Aorta (tissue), 5 donors: ENCODE measurements at places on chromosomes 5 and 9.

DNA sequence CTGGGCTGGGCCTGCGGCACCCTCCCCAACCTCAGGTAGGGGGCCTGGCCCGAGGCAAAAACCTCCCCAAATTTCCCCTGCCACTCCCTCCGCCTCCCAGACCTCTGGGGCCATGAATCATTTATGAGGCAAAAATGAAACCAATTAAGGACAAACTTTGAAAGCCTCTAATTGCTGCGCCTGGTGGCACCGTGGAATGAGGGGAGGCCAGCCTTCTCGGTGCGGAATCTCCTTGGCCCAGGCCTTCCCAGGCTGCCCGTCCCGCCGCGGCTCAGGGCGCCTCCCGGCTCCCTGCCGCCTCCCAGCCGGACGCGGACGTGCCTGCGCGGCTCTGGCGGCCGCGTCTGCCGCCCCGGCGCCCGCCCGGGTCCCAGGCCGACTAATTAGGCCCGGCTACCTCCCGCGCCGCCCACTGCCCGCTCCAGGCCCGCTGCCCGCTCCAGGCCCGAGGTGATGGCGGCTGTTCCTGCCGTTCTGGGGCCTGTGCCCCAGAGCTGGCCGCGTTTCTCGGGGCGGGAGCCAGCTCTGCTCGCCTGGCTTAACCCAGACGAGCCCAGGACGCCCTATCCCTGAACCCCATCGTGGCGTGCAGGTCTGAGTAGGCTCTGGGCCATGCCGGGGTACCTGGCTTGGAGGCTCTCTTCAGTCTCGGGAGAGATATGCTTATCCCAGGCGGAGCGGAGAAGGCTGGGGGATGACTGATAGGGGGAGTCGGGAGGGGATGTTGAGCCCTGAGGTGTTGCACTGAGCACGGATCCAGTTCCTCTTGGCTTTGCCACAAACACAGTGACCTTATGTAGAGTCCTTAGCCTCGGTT, 20.1 kb downstream of the CXXC5 start:
- no peaks in the 10 kb centered on the region for H3K27me3 ChIP-seq
- no peaks in the 10 kb centered on the region for H3K36me3 ChIP-seq
- no peak overlapping the region for H3K4me3 ChIP-seq
- DNase-seq, result no peak

GRCh38 chr5:181043285-181044092, 3.4 kb downstream of the BTNL9 start:
- H3K27ac ChIP-seq, result no peak overlapping the region
- no peaks in the 10 kb centered on the region for H3K4me1 ChIP-seq
- no peaks in the 10 kb centered on the region for H3K27me3 ChIP-seq
- H3K36me3 ChIP-seq, result no peaks in the 10 kb centered on the region
- DNase-seq, result no peak

DNA sequence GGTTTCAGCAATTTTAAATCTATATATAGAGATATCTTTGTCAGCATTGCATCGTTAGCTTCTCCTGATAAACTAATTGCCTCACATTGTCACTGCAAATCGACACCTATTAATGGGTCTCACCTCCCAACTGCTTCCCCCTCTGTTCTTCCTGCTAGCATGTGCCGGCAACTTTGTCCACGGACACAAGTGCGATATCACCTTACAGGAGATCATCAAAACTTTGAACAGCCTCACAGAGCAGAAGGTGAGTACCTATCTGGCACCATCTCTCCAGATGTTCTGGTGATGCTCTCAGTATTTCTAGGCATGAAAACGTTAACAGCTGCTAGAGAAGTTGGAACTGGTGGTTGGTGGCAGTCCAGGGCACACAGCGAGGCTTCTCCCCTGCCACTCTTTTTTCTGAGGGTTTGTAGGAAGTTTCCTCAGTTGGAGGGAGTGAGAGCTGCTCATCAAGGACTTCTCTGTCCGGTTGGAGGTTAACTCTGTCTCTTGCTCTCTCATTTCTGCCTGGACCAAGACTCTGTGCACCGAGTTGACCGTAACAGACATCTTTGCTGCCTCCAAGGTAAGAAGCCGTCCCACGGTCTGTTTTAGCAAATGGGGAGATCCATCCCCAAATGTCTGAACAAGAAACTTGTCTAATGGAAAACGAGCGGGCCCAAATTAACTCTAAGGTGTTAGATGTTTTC, at the start of gene IL4:
IL4 (plus strand) TSS at position 51 of the 692 bp plus-strand sequence; CDS start at position 113, 62 bp downstream.
- no peak within 1 kb of the TSS for H3K4me3 ChIP-seq
- H3K27ac ChIP-seq, result peak within 1 kb of the TSS; percentile 89
- no peaks in the 10 kb centered on the region for H3K36me3 ChIP-seq
- H3K4me1 ChIP-seq, result no peaks in the 10 kb centered on the region
- no peak for DNase-seq
- H3K27me3 ChIP-seq, result no peaks in the 10 kb centered on the region

- H3K4me1 ChIP-seq, result no peaks in the 10 kb centered on the region
- H3K27ac ChIP-seq, result no peak overlapping the region
- no peaks in the 10 kb centered on the region for H3K36me3 ChIP-seq
- H3K27me3 ChIP-seq, result no peaks in the 10 kb centered on the region
- no peak overlapping the region for H3K4me3 ChIP-seq
Observed at GRCh38 chr5:79560771-79561524, 47.0 kb upstream of the HOMER1 start.

DNA sequence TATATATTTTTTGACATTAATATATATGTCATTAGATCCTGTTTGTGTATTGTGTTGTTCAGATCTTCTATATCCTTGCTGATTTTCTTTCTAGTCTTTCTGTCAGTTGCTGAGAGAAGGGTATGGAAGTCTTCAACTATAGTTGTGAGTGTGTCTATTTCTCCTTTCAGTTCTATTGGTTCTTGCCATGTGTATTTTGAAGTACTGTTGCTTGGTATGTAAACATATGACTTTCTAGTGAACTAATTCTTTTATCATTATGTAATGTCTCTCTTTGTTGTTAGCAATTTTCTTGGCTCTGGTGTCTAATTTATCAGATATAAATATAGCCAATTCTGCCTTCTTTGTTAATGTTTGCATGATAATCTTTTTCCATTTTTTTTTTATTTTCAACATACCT, 84.3 kb upstream of the CAST start:
- H3K27ac ChIP-seq, result no peak overlapping the region
- no peaks in the 10 kb centered on the region for H3K36me3 ChIP-seq
- DNase-seq, result no peak
- no peak overlapping the region for H3K4me3 ChIP-seq
- no peaks in the 10 kb centered on the region for H3K4me1 ChIP-seq

DNA sequence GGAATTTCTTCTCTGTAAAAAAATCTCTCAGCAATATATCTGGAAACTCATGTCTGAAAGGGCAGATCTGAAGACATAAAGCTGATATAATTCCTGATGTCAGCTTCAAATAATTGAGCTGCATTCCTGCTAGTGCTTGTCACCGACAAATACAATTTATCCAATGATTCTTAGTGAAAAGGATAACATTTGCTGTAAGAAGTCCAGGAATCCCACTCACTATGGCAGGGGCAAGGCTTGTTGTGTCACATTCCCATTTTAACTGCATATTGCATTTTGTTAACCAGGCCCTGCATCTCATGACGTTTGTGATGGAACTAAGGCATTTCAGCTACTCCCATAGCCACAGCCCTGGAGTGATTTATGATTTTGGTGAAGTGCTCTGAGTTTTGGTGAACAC, 160.1 kb upstream of the DAB2 start:
- no peak overlapping the region for H3K4me3 ChIP-seq
- H3K27me3 ChIP-seq, result no peaks in the 10 kb centered on the region
- DNase-seq, result no peak
- H3K36me3 ChIP-seq, result no peaks in the 10 kb centered on the region

DNA sequence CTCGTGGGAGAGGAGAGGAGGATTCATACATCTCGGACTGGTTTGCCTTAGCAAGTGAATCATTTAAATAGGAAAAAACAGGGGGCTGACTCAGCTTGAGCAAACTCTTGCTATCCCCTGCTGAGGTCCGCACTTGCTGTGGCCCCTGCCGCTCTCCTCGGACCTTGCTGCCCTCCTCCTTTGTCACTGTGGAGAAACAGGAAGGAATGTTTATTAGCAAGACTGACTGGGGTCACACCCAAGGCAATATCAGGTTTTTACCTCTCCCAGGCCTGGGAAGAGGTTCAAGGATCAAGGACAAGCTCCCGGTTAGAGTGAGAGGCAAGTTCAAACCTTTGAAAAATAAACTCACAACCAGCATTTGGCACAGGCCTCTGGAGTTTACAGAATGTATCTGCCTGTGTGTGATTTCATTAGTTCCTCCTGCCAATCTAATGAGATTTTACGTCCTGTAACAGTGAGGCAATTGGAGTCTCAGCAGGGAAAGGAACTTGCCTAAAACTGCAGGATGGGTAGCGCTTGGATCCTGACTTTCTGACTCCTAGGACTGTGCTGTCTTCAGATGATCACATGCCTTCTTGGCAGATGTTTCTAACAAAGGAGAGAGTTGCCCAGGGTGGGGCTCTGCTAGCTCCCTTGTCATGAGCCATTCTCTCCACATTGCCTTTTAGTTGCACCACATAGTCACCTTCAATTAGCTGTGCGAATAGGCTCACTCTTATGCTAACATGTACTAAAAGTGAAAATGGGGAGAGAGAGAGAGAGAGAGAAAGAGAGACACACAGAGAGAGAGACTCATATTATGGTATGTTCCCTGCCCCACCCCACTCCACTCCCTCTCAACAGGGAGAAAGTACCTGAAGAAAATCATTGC, 108.6 kb upstream of the CDKN2B start:
- DNase-seq, result no peak
- H3K4me3 ChIP-seq, result no peak overlapping the region
- H3K36me3 ChIP-seq, result no peaks in the 10 kb centered on the region
- H3K4me1 ChIP-seq, result no peaks in the 10 kb centered on the region

GRCh38 chr5:103117471-103117991, 2.4 kb downstream of the GIN1 start:
- no peak for DNase-seq
- H3K4me3 ChIP-seq, result no peak overlapping the region
- H3K4me1 ChIP-seq, result peaks cover 2% of the 10 kb centered on the region
- H3K36me3 ChIP-seq, result no peaks in the 10 kb centered on the region

DNA sequence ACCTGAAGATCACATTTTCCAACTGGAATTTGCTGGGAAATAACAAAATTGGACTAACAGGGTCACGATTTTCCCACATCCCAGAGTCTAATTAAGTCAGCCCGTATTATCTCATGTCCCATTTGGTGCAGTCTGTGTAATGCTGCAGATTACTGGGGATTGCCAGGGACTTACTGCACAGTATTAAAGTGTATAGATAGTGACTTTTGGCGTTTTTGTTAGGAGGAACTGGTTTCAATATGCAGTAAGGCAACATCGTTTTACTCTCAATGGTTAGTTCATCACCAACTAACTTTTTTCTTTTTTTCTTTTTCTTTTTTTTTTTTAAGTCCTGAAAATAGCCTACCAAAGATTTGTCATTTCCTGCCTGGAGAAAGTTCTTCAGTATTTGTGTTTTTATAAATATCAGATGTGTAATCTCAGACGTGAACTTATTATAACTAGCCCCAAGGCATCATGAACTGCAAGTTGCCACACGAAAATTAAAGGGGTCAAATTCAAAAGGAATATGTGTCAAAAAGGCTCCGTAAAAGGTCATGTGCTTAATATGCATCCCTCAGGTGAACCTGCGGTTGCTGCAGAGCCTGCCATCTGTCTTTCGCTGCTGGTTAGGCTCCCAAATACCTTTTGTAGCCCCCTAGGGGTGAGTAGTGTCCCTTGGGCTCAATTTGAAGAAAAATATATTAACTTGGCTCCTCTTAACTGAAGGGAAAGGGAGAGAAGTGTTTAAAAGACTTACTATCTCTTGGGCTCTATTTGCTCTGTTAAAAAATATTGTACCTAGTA, 176.7 kb upstream of the ADAMTSL1 start:
- peak overlapping the region; percentile 32 for H3K4me3 ChIP-seq
- peaks cover 2% of the 10 kb centered on the region for H3K4me1 ChIP-seq
- no peaks in the 10 kb centered on the region for H3K27me3 ChIP-seq
- no peak overlapping the region for H3K27ac ChIP-seq
- DNase-seq, result no peak
- H3K36me3 ChIP-seq, result no peaks in the 10 kb centered on the region

GRCh38 chr5:154740957-154741356, 14.2 kb upstream of the LARP1 start:
- no peaks in the 10 kb centered on the region for H3K36me3 ChIP-seq
- DNase-seq, result peak; percentile 58
- H3K4me3 ChIP-seq, result no peak overlapping the region
- H3K4me1 ChIP-seq, result no peaks in the 10 kb centered on the region
- no peak overlapping the region for H3K27ac ChIP-seq

DNA sequence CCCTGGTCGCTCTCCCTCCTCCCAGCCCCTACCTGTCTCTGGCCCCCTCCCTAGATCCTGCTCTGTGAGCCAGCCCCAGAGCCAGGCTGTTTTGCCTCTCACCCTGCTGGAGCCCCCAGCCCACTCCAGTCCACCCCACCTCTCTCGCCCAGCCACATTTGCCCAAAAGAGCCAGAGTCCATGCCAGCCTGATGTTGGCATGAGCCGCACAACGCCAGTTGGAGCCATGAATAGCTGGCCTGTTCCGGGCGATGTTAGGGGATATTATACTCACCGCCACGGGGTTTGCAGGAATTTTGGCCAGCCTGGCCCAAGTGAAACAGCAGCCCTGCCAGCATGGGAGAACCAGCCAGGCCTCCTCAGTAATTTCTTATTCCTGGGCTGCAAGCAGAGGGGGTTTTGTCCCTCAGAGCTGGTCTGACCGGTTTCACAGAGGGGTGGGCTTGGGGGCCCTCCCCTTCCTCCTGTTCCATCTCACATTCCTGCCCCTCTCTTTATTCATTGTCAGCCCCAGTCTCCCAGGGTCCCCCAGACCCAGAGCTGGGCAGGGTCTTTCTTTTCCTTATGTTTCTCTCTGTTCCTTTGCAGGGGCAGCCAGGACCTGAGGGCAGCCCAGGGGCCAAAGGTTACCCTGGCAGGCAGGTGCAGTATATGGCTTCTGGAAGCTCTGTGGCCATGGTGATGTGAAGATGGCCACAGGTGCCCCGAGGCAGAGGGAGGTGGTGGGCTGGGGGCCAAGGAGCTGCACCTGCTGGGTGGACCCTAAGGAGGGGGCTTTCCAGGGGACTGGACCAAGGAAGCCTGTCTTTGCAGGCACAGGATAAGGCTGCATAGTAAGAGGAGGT, 50.1 kb downstream of the COL27A1 start:
- no peaks in the 10 kb centered on the region for H3K36me3 ChIP-seq
- H3K4me3 ChIP-seq, result no peak overlapping the region
- peak; percentile 85 for DNase-seq

DNA sequence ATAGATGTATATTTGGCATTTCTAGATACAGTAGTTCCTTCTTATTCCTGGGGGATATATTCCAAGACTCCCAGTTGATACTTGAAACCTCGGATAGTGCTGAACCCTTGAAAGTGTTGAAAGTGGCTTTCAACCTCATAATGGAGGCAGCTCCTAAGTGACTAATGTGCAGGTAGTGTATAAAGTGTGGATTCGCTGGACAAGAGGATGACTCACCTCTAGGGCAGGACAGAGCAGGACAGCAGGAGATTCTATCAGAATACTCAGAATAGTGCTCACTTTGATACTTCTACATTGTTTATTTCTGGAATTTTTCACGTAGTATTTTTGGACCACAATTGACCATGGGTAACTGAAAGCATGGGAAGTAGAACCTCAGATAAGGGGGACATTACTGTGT, 1138.9 kb upstream of the WWC1 start:
- H3K27ac ChIP-seq, result no peak overlapping the region
- no peaks in the 10 kb centered on the region for H3K36me3 ChIP-seq
- H3K27me3 ChIP-seq, result no peaks in the 10 kb centered on the region
- DNase-seq, result no peak
- no peak overlapping the region for H3K4me3 ChIP-seq

GRCh38 chr5:88925692-88926490, 42.9 kb upstream of the MEF2C start:
- no peaks in the 10 kb centered on the region for H3K27me3 ChIP-seq
- no peak for DNase-seq
- no peak overlapping the region for H3K27ac ChIP-seq
- no peak overlapping the region for H3K4me3 ChIP-seq
- no peaks in the 10 kb centered on the region for H3K4me1 ChIP-seq

- H3K4me1 ChIP-seq, result no peaks in the 10 kb centered on the region
- no peaks in the 10 kb centered on the region for H3K36me3 ChIP-seq
- no peak overlapping the region for H3K27ac ChIP-seq
- no peak overlapping the region for H3K4me3 ChIP-seq
Observed at GRCh38 chr9:97578846-97579245, 54.3 kb downstream of the TSTD2 start.
